D341Med (cell line): ENCODE measurements at places on chromosomes 1 and 21.

- no peak for DNase-seq
Observed at GRCh38 chr1:12620488-12620865, 2.5 kb upstream of the DHRS3 start.

GRCh38 chr1:7896994-7897393, 43.6 kb downstream of the TNFRSF9 start:
- no peak for DNase-seq

GRCh38 chr1:167714098-167714438, 7.7 kb upstream of the MPZL1 start:
- DNase-seq = peak; percentile 95

- no peak for DNase-seq
Observed at GRCh38 chr1:37480125-37480466, 5.7 kb downstream of the ZC3H12A start.

DNA sequence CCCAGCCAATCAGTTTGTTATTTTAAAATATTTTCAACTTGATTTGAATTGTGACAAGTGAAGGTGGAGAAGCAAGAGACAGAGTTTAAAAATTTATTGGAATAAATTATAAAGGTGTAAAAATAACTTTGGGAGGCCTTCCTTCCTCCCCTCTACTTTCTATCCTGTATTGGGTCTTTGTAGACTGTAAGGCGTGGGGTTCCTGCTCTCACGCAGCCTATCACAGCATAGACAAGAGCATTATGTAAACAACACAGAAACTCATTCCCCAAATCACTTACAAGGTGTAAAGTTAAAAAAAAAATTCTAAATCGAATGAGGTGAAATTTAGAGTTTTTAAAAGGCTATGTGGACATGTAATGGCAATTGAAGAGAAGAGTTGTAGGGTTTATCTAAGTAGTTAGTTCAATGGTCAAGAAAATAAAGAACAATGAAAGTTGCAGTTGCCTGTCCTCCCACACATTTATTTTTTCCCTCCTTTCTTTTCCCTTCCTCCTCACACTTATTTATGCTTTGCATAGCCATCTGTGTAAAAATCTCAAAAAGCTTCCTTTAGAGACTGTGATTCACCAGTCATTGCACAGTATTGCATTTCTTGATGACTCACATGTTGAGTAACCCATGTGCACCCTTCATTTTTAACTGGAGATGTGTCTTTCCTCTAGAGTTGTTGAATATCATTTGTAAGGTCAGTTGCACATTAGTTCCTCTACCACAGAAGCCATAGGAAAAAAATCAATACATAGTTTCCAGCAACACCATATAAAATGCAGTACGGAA, 242.2 kb downstream of the PTPRC start:
- no peak for DNase-seq

GRCh38 chr1:110060034-110060661, 10.3 kb downstream of the ALX3 start:
- no peak for DNase-seq

DNA sequence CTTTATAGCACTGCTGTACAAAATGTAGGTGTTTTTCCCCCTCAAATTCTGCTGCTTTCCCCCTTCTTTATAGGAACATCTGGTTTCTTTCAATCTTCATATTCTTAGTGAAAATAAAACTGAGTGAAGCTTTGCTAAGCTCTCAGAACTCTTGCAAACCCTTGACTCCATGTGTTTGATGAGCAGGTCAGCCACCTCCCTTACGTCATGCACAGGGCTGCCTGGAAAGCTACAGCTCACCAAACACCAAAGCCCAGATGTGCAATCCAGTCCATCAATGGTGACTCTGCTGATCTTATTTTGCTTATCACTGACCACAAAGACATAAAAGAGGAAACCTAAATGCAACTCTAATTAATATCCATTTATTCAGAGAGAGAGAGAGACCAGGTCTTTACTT, 5.5 kb downstream of the CACNA1E start:
- DNase-seq = no peak

- no peak for DNase-seq
Observed at GRCh38 chr1:25590096-25590824, 26.3 kb upstream of the MAN1C1 start.

DNA sequence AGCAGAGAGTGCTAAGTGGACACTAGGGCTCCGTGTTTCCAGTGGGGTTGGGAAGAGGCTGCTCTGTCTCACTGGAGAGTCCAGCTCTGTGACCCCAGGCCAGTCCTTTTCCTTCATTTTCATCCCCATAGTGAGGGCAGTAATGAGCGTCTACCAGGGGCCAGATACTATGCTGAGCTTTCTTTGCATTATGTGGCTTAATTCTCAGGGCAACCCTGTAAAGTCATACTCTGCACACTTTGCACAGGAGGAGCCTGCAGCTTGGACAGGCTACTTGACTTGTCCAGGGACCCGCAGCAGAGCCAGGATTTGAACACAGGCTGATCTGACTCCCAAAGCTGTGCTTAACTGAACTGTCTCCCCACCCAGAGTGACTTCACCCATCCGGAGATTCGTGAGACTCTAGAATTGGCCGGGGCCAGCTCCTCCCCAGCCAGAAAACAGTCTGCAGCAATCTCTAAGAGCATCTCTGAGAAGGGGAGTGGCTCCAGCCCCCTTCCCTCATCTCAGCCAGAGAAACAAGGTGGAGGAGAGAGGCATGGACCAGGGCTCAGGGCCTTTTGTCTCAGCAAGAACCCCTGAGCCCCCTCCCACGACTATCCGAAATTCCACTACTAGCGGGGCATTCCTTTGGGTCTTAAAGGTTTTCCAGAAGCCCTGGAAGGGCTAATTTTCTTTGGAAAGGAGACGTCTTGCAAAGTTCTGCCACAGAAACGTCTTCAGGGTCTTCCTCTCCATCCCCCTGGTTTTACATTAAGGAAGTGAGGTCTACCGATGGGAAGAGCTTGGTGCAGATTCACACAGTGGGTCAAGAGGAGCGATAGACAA, 866 bp upstream of the FNDC5 start:
- DNase-seq = no peak

DNA sequence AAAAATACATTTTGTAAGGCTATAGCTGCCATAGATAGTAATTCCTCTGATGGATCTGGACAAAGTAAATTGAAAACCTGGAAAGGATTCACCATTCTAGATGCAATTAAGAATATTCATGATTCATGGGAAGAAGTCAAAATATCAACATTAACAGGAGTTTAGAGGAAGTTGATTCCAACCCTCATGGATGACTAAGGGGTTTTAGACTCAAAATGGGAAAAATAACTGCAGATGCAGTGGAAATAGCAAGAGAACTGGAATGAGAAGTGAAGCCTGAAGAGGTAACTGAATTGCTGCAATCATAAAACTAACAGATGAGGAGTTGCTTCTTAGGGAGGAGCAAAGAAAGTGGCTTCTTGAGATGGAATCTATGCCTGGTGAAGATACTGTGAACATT, 230.8 kb downstream of the KCTD3 start:
- DNase-seq = no peak

DNA sequence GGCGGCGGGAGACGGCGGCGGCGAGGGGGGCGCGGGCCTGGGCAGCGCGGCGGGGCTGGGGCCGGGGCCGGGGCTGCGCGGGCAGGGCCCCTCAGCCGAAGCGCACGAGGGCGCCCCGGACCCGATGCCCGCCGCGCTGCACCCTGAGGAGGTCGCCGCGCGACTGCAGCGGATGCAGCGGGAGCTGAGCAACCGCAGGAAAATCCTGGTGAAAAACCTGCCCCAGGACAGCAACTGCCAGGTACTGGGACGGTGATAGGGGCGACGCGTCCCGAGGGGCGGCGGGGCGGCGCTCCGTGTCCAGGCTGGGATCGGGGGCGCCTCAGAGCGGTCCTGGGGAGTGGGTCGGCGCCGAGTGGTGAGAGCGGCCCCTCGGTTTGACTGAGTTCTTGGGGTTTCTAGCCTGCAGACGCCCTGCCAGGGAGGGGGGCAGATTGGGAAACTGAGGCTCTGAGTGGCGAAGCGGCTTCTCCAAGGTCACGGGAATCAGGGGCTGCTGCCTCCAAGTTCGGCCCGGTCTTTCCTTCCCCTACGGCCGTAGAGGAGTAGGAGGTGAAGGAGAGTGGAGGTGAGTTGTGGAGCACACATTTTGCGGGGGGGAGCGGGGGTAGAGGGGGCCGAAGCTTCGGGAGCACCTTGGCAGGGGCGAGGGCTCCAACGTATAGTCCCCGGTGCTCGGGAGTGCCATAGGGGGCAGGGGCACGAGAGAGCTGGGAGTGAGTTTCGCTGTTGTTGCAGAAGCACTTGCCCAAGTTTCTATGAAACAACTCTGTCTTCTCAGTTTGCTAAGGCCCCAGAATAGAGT, 508 bp downstream of the RAVER2 start:
- peak; percentile 46 for DNase-seq

DNA sequence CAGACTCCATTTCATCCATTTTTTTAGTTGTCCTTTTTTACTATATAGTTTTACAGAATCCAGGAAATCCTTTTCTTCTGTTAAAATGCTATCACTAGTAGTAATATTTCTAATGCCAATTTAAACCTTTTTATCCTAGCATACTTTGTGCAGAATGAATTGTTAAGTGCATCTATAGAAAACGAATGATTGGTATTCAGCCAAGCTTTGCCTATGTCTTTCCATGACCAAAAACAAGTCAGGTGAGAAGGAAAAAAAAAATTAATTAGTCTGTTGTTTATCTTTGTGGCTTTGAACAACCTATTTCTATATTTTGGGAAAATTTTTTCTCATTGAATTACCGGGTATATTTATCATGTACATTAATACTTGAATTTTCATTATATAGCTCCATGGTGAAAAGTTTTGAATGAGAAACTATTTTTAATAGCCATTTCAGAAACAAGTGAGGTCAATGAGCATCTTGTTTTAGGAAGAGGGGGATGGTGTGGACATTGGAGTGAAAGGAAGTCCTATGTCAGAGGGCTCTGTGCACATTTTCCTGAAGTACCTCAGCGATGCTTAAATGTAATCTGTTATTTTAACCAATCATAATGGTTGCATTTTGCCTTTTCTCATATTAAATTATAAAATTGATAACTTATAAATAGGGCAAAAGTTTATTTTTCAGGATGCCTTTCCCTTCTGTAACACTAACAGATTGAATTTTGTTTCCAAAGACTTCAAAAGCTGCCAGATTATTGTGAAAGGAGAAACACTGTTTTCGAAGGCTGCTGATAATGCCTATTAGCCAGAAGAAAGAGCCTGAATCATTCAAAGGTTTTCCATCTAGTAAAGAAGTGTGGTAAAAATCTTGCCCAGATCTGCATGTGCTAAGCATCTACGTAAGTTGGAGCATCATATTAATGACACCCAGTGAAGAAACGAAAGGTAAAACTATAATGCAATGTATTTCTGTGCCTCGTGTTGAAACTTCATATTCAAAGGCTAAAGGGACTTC, 73.8 kb upstream of the S1PR1 start:
- DNase-seq = no peak

- no peak for DNase-seq
Observed at GRCh38 chr1:106613861-106614260, 442.6 kb upstream of the PRMT6 start.

- no peak for DNase-seq
Observed at GRCh38 chr1:55033265-55033614, 6.1 kb upstream of the PCSK9 start.

- no peak for DNase-seq
Observed at GRCh38 chr1:87242445-87243185, 86.1 kb upstream of the LMO4 start.

DNA sequence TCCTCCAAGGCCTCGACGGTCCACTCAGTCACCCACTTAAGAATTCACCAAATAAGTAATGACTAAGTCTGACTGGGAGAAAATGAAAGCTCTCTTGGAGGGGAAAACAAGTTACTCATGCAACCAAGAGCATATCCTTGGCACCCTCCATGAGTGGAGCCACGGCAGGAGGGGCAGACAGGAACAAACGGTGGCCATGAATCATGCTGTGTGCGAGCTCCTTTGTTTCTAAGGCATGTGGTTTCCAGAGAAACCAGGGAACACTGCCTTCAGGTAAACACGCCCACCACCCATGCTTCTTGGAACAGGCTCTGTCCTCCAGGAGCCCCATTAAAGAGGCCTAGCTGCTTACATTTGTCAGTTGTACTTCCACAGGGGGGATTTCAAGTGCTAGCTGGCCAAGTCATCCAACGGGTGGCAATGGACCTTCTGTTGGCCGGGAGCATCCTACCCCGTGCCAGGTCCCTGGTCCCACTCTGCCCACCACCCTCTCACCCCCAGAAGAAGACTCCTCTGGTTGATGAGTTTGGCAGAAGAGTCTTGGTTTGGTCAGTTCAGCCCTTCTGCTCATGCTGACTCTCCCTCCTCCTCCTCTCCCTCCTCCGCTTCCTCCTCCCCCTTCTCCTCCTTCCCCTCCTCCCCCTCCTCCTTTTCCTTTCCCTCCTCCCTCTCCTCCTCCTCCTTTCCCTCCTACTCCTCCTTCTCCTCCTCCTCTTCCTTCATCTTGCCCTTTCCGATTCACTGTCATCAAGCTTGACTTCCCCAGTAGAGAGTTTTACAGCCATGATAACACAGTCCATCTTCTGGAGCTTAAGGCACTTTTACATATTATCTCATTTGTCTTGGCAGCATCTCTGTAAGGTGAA, 107.6 kb downstream of the CCDC185 start:
- no peak for DNase-seq

GRCh38 chr1:168408539-168408865, 127.8 kb downstream of the TBX19 start:
- no peak for DNase-seq

DNA sequence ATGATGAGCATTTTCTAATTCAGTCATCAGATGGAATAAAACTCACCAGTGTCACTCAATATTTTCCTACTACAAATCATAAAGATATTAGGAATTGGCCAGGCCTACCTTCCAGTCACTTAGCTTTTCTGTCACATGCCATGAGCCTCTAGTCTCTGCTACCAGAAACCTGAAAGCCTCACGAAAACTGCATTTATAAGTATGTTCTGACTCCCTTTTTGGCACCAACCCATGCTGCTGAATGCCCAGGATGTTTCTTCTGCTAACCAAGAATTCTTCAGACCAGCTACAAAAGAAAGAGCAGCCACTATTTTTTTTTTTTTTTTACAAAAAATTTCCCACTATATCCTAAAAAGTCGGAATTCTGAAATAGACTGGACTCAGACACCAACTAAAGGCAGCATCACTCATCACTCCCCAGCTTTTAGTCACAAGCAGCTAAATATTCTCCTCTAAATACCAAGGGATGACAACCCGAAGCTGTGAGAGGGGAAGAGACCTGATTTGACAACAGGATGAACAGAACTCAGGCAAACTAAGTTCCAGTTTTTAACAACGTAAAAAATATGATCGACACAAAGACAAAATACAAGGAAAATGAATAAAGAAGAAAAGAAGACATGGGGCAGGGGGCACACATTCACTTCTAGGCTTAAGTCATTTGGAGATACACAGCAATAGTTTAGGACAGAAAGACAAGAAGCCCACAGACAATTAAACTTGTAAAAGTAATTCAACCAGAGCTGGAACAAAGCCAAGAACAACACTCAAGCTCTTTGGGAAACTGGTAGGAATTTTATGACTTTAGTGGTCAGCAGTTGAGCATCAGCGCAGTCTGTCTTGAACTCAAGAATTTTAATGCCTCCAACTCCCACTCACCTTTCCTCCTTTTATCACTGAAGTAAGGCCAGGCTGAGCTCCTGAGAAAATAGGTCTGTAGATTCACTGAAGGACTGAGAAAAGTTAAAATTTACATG, 1.7 kb downstream of the DCAF8 start:
- DNase-seq = no peak

GRCh38 chr1:16110884-16111283, 37.4 kb upstream of the FAM131C start:
- DNase-seq = no peak
